Dermis microvascular lymphatic vessel endothelial cell (primary cell): ENCODE measurements at places on chromosomes 16 and 17. TPM values are rescaled to one million over a fixed set of nuclear protein-coding genes. Genes with fewer than 3 reads are reported as not detected.
A peak's percentile ranks its signal among the peaks of the same experiment; 100 is the strongest.

MLKL gene
- 9.6 and 14.4 TPM in 2 replicates for total RNA-seq

- no peak for DNase-seq
These were observed 668.8 kb downstream of the WWOX start for GRCh38 chr16:78768226-78768625.

GRCh38 chr17:37519251-37519985 lies 29.7 kb downstream of the DUSP14 start:
- DNase-seq: no peak

CNGB1 gene
- not detected in 2 replicates for total RNA-seq

DNA sequence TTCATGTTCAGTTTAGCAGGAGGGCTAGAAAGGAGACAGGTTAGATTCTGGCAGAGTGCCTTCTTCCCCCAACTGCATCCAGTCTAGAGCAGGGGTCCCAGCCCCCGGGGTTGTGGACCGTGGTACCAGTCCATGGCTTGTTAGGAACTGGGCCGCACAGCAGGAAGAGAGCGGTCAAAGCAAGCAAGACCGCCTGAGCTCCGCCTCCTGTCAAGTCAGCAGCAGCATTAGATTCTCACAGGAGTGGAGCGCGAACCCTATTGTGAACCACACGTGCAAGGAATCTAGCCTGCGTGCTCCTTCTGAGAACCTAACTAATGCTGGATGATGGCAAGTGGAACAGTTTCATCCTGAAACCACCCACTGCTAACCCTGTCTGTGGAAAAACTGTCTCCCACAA lies 95.0 kb downstream of the HIC1 start:
- DNase-seq: no peak

GRCh38 chr17:7147772-7148171 lies 31.4 kb downstream of the ASGR1 start:
- DNase-seq: no peak

SOX8 gene
- total RNA-seq: 0.26 and 0.51 TPM in 2 replicates

CDRT4 gene
- 0.64 and 1.3 TPM in 2 replicates for total RNA-seq

DNA sequence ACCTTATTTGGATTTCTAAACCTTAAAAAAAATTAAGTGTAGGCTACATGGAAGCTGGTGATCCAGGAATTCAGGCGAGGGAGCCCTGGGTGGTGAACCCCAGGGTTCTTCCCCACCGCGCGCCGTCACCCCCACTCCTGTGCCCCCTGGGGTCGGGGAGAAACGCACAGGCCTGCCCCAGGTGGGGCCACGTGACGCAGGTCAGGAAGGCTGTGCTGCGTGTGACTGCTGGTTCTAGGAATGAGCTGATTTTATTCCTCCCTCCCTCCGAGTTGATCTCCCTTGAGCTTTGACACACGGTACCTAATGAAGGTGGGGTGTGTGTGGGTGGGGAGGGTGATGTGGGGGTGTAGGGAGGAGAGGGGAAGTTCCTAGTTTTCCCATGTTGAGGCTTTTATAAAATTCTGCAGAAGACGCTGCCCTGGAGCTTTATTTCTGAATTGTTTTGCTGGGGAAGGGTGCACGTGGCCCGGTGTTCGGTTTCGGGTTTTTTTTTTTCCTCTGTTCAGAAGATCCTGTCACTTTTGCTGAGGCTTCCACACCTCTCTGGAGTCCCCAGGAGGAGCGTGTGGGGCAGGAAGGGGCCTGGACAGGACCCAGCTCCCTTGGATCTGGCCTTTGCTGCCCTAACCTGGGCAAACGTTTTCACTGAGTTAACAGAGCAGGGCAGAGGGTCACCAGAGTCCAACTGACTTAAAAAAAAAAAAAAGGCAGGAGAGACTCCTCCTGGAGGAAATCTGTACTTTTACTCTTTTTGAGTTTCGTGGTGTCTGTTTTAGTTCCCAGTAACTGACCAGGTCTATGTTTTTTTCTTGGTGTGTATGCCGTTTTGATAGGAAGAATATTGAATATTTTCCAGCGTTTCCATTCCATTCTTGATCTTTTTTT lies 55.8 kb upstream of the GSE1 start:
- DNase-seq: no peak

- no peak for DNase-seq
These were observed 3.2 kb downstream of the TPSG1 start for GRCh38 chr16:1221628-1222552.

DNA sequence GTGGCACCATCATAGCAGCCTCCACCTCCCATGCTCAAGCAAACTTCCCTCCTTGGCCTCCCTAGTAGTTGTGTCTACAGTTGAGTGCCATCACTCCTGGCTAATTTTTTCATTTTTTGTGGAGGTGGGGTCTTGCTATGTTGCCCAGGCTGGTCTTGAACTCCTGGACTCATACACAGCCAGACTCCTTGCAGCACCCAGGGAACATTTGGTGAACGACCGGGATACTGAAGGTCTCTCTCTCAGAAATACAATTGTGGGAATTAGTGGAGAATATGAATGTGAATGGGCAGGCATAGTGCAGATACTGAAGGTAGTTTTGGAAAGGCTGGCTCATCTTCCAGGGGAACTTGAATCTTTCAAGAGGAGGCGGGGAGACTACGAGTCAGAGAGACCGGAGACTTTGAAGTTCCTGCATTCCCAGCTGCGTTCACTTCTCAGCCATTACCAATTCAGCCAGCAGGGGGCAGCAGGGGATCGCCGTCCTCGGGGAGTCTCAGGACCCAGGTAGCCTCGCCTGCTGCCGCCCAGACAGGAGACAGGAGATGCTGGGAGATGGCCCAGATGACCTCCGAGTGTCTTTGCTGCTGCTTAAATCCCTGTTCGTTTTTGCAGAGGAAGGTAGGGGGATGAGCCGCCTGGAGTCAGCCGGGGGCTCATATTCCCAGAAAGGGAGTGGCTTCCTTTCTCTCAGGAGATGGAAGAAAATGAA lies 68.6 kb downstream of the HAPSTR1 start:
- DNase-seq: peak; percentile 4

CCR7 gene
- total RNA-seq: under 0.01 TPM in 1 of 2 replicates, not detected in the other

- DNase-seq: no peak
These were observed 4.1 kb downstream of the MGAT5B start for GRCh38 chr17:76872221-76872873.

- peak; percentile 62 for DNase-seq
These were observed 2.8 kb upstream of the SMIM36 start for GRCh38 chr17:55513885-55514590.

GRCh38 chr16:53216798-53217197 lies 162.0 kb downstream of the CHD9 start:
- no peak for DNase-seq

ATP2C2 gene
- total RNA-seq: not detected in 2 replicates

DNA sequence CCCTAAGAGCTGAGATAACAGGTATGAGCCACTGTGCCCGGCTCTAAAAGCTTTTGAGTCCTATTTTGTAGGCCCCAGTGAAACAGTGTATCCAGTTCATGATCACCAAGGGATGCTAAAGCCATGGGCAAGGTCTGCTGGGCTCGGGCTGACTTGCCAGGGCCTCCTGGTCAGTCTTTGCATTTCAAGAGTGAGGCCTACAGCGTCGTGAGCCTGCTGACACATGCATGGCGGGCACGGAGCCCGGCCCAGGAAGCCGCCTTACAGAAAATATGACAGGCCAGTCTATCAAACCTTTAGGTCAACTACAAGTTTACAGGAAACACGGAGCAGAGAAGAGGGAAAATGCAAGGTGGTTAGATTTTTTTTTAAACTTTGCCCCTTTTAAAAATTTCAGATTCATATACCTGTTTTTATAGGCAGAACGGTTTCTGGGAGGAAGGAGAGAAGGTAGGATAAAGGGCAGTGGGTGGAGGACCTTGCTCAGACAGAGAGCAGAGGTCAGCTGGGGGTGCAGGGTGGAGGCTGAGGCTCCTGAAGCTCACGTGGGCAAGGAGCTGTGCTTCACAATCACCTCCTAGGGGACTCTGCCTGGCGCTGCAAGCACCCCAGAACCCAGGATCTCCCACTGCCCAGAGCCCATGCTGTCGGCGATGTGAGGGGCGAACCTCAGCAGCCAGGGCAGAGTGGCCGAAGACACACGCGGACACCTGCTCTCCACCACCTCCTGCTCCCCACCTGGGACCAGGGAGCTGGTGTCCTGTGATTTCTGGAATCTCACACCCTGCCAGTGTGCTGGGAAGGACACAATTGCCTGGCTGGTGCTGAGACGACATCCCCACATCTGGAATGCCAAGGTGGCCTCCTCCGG lies 21.3 kb downstream of the C16orf95 start:
- DNase-seq: no peak

DNA sequence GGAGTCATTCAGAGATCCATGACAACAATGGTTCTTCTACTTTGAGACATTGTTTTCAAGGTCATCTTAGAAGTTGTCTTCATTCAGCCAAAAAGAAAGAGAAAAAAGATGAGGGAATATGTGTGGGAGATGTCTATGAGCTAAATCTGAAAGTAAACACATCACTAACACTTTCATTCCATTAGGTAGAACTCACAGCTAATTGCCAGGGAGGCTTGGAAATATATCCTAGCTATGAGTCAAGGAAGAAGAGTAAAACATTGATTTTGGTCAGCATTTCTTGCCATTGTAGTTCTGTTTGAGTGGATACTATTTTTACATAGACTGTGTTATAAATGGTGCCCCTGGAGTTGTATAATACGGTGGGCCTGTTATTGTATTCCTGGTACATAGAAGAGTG lies 316.4 kb upstream of the MYOCD start:
- no peak for DNase-seq

DNA sequence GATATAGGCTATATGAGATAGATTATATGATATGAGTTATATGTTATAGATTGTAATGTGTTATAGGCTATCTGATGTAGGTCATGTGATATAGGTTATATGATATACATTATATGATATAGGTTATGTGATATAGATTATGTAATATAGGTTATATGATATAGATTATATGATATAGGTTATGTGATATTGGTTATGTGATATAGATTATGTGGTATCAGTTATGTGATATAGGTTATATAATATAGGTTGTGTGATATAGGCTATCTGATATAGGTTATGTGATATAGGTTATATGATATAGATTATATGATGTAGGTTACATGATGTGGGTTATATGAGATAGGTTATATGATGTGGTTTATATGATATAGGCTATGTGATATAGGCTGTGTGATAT lies 68.5 kb downstream of the RGS9 start:
- DNase-seq: no peak

- no peak for DNase-seq
These were observed 18.6 kb upstream of the RABEP1 start for GRCh38 chr17:5263441-5263840.

DNA sequence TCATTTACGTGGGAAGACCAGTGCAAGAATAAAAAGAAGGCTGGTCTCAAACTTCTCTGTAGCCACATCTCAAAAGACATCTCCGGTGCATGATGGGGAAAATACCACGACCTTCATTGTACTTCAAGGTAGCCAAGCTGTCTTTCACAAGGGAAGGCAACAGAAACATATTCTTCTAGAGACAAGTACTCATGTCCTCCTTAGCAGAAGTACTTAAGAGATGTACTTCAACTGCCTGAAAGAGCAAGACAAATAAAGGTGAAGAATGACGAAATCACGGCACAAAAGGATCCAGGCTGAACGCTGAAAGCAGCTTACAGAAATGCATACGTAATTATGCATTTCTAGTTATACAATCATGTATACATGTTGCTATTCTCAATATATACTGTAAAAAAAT lies 124.1 kb upstream of the RCVRN start:
- no peak for DNase-seq

GRCh38 chr16:53892155-53892554 lies 188.2 kb downstream of the FTO start:
- DNase-seq: peak; percentile 74
